ENCODE measurements at places on chromosomes 3 and 15. TPM values are rescaled to one million over a fixed set of nuclear protein-coding genes. Genes with fewer than 3 reads are reported as not detected.

DNA sequence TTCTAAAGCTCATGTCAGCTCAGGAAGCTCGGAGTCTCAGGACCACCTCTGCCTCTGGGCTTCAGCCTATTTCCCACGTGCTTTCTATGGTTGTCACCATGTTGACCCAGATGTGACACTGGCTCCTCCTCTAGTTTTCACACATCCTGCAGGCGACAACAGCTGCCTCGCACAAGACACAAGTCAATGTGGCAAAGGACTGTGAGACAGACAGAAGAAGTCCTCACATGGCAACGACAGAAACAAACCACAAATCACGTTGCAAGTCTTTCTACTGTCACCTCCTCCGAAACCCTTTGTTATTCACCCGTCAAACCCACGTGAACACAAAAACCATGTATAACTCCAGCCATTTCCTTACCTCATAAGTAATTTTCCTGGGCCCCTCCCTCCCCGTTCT lies 194.5 kb downstream of the MEX3B start:
- H3K36me3 ChIP-seq: no peaks in the 10 kb centered on the region
- no peaks in the 10 kb centered on the region for H3K27me3 ChIP-seq
- no peak overlapping the region for H3K27ac ChIP-seq

- no peak overlapping the region for H3K27ac ChIP-seq
- no peaks in the 10 kb centered on the region for H3K27me3 ChIP-seq
- H3K4me3 ChIP-seq: no peak overlapping the region
- no peaks in the 10 kb centered on the region for H3K36me3 ChIP-seq
Observed at GRCh38 chr3:114902691-114903101, 244.4 kb downstream of the ZBTB20 start.

The RHCG gene
- not detected for total RNA-seq

The HDDC3 gene
- total RNA-seq: 26.9 TPM

GRCh38 chr3:155585384-155585783 lies 159.5 kb downstream of the PLCH1 start:
- no peak for DNase-seq
- H3K36me3 ChIP-seq: no peaks in the 10 kb centered on the region
- H3K27ac ChIP-seq: no peak overlapping the region
- no peak overlapping the region for H3K4me3 ChIP-seq
- peaks cover 4% of the 10 kb centered on the region for H3K4me1 ChIP-seq

The TM6SF1 gene
- 18.2 TPM for total RNA-seq

The AADACL2 gene
- total RNA-seq: not detected

DNA sequence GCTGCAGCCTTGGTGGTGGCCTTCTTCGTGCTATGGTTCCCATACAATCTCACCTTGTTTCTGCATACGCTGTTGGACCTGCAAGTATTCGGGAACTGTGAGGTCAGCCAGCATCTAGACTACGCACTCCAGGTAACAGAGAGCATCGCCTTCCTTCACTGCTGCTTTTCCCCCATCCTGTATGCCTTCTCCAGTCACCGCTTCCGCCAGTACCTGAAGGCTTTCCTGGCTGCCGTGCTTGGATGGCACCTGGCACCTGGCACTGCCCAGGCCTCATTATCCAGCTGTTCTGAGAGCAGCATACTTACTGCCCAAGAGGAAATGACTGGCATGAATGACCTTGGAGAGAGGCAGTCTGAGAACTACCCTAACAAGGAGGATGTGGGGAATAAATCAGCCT lies 10.4 kb downstream of the CYP8B1 start:
- no peak for DNase-seq
- H3K4me1 ChIP-seq: no peaks in the 10 kb centered on the region
- no peak overlapping the region for H3K27ac ChIP-seq

DNA sequence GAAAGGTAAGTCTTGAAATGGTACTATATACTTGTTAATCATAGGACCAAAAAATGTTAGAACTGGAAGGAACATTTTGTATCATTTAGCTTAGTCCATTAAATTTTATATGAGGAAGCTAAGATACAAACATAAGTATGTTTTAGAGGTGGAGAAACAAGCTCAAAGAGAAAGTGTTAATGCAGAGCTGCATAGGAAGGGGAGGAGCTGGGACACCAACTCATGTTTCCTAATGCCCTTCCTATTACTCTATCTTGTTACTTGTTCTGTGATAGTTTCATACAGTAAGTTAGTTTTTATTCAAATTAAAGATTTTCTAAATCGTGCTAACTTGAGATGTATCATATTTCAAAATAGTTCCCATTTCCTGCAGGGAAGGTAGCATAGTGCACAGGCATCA lies 7.4 kb downstream of the SLC35A5 start:
- no peaks in the 10 kb centered on the region for H3K27me3 ChIP-seq
- H3K4me3 ChIP-seq: no peak overlapping the region
- no peak for DNase-seq
- H3K27ac ChIP-seq: no peak overlapping the region
- H3K4me1 ChIP-seq: peaks cover 4% of the 10 kb centered on the region

DNA sequence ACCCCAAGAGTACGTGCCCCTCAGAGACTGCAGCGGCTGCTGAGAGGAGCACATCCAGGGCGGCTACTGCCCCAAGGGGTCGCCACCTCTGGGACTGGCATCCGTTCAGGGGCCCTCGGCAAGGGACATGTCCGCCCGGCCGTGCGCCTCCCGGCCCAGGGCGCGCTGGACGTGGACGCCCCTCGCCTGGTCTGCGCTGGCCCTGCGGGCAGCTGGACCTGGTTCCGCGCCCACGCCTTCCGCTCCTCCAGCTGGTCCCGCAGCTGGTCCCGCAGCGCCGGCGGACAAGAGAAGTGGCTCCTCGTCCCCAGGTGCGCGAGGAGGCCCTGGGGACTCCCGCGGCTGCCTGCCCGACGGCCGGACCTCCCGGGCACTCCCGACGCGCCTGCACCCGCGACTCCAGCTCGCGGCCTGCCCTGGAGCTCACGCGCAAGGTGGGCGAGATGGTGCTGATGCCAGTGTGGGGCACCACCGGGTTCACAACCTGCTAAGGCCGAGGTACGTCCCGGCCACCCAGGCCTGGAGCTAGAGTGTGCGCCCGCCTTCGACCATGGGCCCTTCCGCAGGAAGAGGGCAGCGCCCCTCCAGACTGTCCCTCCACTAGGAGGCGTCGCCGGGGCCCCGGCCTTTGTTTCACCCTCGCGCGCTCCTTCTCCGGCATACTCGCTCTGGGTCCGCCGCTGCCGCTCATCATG lies 14.4 kb upstream of the GP9 start:
- H3K27me3 ChIP-seq: peaks cover 28% of the 10 kb centered on the region
- no peak overlapping the region for H3K4me3 ChIP-seq
- peaks cover 6% of the 10 kb centered on the region for H3K36me3 ChIP-seq
- no peak overlapping the region for H3K27ac ChIP-seq

DNA sequence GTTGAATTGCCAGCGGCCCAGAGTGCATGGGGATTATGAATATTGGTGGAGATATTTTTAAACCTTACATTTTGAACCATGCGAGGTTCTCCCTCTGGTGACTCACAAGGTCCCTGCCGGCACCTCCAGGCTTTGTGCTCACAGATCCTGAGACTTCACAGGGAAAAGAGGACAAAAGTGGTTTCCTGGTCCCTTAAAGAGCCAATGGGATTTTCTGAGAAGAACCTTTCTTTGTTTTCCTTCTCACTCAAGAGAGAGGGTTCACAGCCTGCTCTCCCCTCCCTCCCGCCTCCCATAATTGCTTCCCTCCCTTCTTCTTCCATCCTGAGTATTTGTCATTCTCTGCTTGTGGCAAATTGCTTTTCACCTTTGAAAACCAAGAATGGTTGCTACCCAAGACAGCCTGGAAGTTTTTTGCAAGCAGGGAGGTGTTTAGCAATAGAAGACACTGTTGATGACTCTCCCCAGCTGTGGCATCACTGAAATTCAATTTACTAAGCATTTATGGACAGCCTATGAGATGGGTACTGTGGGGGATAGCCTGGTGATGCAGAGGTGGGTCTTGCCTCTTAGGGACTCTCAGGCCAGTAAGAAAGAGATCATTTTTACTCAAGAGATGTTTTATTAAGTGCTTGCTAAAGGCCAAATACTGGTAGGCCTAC lies 76.6 kb downstream of the CPN2 start:
- H3K27me3 ChIP-seq: peaks cover 3% of the 10 kb centered on the region
- H3K4me1 ChIP-seq: peaks cover 12% of the 10 kb centered on the region
- no peak overlapping the region for H3K4me3 ChIP-seq
- DNase-seq: no peak
- H3K36me3 ChIP-seq: no peaks in the 10 kb centered on the region

GRCh38 chr15:77985031-77985930 lies 92.2 kb downstream of the TBC1D2B start:
- peaks cover 3% of the 10 kb centered on the region for H3K27me3 ChIP-seq
- peaks cover 8% of the 10 kb centered on the region for H3K4me1 ChIP-seq
- no peaks in the 10 kb centered on the region for H3K36me3 ChIP-seq

The UROC1 gene
- 0.13 TPM for total RNA-seq

The GADL1 gene
- total RNA-seq: not detected

GRCh38 chr15:69496001-69496400 lies 43.4 kb downstream of the RPLP1 start:
- DNase-seq: no peak
- no peaks in the 10 kb centered on the region for H3K36me3 ChIP-seq
- H3K27me3 ChIP-seq: peaks cover 13% of the 10 kb centered on the region
- no peak overlapping the region for H3K27ac ChIP-seq
- no peak overlapping the region for H3K4me3 ChIP-seq

GRCh38 chr3:41753651-41754050 lies 208.3 kb downstream of the ULK4 start:
- no peaks in the 10 kb centered on the region for H3K36me3 ChIP-seq
- no peak for DNase-seq
- peaks cover 14% of the 10 kb centered on the region for H3K4me1 ChIP-seq
- H3K4me3 ChIP-seq: no peak overlapping the region
- no peaks in the 10 kb centered on the region for H3K27me3 ChIP-seq

DNA sequence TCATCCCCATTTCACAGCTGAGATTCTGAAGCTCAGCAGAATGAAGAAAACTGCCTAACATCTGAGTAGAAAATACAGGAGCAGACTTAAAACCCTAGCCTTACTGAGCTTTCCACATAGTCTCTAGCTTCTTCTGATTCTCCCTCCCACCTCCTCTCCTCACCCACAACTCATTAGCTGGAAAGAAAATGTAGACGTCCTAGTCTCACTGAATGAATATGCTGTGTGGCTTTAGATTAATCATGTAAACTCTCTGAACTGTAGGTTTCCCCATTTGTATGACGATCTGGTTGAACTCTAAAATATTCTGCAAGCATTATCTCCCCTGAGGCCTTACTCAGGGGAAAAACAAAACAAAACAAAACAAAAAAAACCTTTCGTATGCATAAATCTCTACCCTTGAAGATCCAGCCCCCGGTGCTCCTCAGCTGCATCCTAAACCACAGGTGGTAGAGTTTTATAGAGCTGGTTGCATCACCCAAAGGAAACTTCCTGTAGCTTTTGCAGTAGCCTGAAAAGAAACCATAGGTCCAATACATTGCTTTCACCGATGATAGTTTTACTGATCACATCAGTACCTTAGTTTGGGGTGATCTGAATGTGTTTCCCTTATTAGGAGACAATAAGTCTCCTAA lies 40.6 kb downstream of the FOXB1 start:
- H3K4me1 ChIP-seq: peaks cover 20% of the 10 kb centered on the region
- peaks cover 4% of the 10 kb centered on the region for H3K36me3 ChIP-seq
- peaks cover 17% of the 10 kb centered on the region for H3K27me3 ChIP-seq
- DNase-seq: peak; percentile 71
- H3K4me3 ChIP-seq: peak overlapping the region; percentile 29

The PLCB2 gene
- 160 TPM for total RNA-seq

- H3K4me1 ChIP-seq: peaks cover 9% of the 10 kb centered on the region
- H3K36me3 ChIP-seq: no peaks in the 10 kb centered on the region
- DNase-seq: no peak
- H3K27me3 ChIP-seq: no peaks in the 10 kb centered on the region
- H3K27ac ChIP-seq: no peak overlapping the region
Observed at GRCh38 chr3:30752970-30753369, 141.5 kb downstream of the GADL1 start.

- H3K4me3 ChIP-seq: no peak overlapping the region
- no peaks in the 10 kb centered on the region for H3K36me3 ChIP-seq
- H3K4me1 ChIP-seq: no peaks in the 10 kb centered on the region
Observed at GRCh38 chr3:100516838-100517237, 24.4 kb downstream of the TMEM45A start.

DNA sequence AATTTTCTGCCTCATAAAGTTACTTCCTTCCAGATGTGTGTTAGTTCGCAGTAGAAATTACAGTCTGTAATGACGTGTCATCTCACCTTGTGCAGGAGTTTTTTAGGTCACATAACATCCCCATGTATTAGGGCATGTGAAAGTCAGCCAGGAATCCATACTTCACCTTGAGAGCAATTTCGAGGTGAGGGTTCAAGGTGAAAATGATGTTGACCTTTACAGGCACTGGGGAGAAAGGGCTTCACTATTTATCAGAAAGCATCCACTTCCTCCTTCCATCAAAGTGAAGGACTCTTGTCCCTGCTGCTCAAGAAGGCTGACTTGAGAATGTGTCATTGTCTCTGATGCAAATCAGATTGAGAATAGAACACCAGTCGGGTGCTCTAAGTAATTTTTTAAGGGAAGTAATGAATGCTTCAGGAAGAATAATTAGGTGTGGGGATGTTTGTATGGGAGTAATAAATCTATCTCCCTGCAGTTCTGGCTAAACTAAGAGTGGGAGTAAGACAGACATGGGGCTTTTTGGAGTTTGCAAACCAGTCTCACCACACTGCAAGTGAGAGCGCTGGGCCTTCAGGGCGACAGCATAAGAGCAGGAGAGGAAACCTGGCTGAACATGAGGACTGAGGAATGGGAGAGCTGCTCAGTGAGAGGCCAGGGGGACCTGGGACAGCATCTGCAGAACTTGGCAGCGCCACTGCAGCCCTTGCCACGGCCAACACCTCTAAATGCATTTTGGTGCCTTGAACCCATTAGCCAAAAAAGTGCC lies 85.9 kb upstream of the IL12A start:
- peaks cover 11% of the 10 kb centered on the region for H3K27me3 ChIP-seq
- H3K4me1 ChIP-seq: no peaks in the 10 kb centered on the region
- H3K27ac ChIP-seq: no peak overlapping the region

- H3K36me3 ChIP-seq: no peaks in the 10 kb centered on the region
- H3K27ac ChIP-seq: no peak overlapping the region
- DNase-seq: peak; percentile 38
- H3K4me3 ChIP-seq: no peak overlapping the region
Observed at GRCh38 chr3:51955893-51956770, 951 bp downstream of the GPR62 start.

GRCh38 chr15:45637141-45637540 lies 2.3 kb downstream of the SQOR start:
- no peak for DNase-seq
- peak overlapping the region; percentile 98 for H3K27ac ChIP-seq
- peaks cover 52% of the 10 kb centered on the region for H3K4me1 ChIP-seq
- H3K27me3 ChIP-seq: no peaks in the 10 kb centered on the region

The GOLGA6L22 gene
- not detected for total RNA-seq

GRCh38 chr3:61839256-61839655 lies 277.9 kb downstream of the PTPRG start:
- H3K36me3 ChIP-seq: no peaks in the 10 kb centered on the region
- no peak for DNase-seq
- no peak overlapping the region for H3K27ac ChIP-seq
- no peak overlapping the region for H3K4me3 ChIP-seq

The TRH gene
- total RNA-seq: not detected

The CSPG5 gene
- 0.42 TPM for total RNA-seq

The CPN2 gene
- total RNA-seq: not detected

- no peak overlapping the region for H3K4me3 ChIP-seq
- no peaks in the 10 kb centered on the region for H3K36me3 ChIP-seq
- no peak for DNase-seq
- H3K27me3 ChIP-seq: peaks cover 17% of the 10 kb centered on the region
- H3K4me1 ChIP-seq: peaks cover 6% of the 10 kb centered on the region
- no peak overlapping the region for H3K27ac ChIP-seq
Observed at GRCh38 chr3:12797892-12798558, 1.5 kb downstream of the CAND2 start.
